ENCODE measurements at places on chromosomes 1 and 21.

GRCh38 chr1:229119876-229120275, 151.0 kb upstream of the RAB4A start:
- no peak for DNase-seq

- DNase-seq, result no peak
Measured at GRCh38 chr1:228233136-228233535, 25.3 kb downstream of the OBSCN start.

GRCh38 chr21:41651830-41652229, 115.0 kb downstream of the RIPK4 start:
- DNase-seq, result no peak

DNA sequence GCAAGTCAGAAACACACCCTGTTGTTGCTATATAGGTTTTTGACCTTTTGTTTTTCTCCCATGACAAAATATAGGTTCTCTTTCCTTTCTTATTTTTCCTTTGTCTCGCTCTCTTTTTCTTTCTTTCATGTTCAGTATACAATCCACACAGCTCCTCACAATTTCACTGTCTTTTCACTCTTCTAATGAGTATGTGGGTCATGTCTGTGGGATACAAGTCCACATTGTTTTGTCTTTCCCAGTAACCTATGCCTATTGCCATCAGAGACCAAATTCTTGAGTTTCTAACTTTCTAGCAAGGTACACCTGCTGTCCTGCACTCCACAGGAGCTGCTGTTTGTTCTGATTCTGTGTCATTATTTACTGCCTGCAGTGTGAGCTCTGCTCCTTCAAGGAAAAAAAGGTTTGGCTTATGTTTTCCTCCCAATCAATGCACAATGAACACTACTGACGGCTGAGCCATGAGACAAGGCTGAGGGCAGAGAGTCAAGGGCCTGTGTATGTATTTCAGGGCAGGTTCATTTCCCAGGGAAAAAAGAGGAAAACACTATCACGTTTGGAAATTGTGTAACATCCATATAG, 453.8 kb downstream of the NEGR1 start:
- peak; percentile 31 for DNase-seq

DNA sequence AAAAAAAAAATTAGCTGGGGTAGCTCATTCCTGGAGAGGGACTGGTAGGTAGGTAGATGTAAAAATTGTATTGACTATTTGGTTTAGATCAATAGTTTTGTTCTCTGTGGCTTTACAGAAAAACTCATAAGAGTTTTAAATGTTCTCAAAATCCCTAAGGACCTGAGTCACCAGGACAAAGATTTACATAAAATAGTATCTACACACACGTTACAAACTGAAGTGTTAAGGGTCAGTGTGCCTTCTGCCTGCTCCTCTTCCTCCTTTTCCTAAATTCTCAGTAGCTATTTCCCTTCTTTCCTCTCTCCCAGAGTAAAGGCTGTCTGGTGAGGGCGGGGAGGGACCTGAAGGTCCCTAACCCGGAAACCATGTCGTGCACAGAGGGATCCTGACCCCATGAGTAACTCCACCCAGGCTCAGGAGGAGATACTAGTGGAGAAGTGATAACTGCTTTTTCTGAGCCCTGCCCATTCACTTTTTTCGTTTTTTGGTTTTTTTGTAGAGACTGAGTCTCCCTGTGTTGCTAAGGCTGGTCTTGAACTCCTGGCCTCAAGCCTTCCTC, 8.1 kb downstream of the PLEKHM2 start:
- DNase-seq, result no peak

DNA sequence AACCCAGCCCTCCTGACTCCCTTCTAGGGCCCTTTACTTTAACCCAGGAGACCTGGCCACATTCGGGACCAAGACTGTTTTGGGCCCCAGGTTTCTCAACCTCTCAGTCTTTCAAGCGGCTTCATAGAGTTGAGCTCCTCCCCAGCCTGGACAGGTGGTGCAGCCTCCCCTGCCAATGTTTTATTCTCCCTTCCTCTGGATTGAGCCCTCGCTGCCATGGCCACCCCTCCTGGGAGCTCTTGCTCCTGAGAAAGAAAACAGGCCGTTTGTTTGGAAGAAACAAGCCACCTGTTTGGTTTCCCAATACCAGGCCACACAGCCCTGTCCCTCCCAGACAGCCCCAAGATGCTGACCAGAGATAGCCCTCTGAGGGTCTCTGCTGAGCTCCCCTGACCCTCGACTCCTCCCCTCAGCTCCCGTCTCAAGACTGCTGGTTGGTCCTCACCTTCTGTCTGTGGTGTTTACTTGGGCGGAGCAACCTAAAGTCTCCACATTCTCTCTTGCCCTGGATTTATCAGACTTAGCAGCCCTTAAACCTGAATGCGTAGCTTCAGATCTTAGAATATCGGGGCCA, 3.3 kb downstream of the TMEM51 start:
- DNase-seq, result no peak

DNA sequence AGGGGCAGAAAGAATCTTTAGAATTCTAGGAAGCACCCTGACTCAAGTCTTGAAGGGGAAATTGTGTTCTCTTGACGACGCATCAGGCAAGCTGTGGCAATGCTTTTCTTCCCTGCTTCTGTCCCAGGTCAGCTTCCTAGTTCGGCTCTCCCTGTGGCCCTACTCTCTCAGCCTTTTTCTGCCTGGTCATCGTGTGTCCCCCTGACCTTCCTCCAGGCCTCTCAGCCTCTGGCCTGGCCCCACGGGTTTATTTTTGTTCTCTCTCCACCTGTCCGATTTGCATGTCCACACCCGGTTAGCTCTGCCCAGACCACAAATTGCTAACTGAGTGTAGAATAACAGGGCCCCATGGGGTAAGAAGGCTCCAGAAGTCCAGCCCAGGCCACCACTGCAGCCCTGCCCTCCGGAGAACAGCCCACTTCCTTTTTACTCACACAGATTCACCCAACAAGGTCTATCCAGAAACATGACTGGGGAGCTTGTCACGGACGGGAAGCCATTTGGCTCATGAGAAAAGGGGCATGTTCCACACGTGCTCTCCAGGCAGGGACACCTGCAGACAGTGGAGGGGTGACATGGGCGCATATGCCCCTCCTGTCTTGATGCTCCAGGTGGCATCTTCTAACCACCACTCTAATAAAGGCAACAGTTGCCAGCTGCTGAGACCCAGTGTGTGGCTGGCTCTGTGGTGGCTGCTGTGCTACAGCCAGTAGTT, 9.8 kb downstream of the KCNN3 start:
- DNase-seq, result no peak

- no peak for DNase-seq
Measured at GRCh38 chr21:39073063-39073462, 110.2 kb downstream of the PSMG1 start.

- DNase-seq, result no peak
Measured at GRCh38 chr21:41873426-41873825, 5.7 kb downstream of the PRDM15 start.

DNA sequence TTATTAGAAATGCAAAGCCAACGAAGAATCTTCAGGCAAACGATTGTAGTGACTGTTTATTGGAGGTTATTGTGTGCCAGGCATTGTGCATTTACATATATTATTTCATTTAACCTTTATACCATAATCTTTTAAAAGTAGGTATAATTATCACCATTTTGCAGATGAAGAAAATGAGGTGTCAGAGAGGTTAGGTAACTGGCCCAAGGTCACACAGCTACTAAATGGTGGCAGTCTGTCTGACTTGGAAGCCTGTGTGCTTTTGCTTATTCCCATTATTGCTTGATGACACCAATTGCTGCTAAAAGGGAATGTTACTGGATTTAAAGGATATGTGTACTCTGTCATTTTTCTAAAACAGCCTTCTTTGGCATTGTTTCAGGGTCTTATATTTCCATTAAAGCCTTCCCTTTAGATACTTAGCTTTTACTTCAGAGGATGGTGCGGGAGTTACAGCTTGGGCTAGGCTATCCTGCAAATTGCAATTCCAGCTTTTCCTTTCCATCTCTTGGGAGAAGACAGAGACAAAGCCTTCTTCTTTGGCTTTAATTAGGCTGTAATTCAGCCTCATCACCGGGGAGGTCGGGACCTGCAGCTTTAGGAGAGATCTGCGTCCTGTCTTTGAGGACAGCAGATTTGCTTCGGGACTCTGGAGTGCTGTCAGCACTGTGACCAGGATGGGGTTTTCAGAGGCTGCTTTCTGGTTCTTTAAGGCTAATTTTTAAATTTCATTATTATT, 37.4 kb upstream of the ERRFI1 start:
- no peak for DNase-seq

GRCh38 chr1:244854166-244854565, 10.2 kb downstream of the HNRNPU start:
- DNase-seq, result no peak

- no peak for DNase-seq
Measured at GRCh38 chr1:179217943-179218507, 11.5 kb downstream of the ABL2 start.

DNA sequence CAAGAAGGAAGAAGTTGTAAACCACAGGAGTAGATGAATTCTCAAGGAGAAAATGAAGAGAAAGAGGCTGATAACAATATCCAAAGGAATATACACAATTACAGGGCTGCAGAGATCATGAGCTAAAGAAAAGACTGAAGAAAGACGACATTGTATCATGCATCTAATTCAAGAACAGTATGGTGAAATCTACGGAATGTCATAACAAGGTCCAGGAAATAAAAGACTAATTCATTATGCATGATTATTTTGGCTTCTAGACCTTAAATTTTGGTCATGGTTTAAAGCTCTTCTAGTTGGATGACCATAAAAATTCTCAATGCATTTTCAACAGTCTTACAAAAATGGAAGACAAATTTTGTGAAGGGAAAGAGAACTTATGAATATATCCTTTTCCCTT, 71.7 kb downstream of the SH3GLB1 start:
- no peak for DNase-seq

DNA sequence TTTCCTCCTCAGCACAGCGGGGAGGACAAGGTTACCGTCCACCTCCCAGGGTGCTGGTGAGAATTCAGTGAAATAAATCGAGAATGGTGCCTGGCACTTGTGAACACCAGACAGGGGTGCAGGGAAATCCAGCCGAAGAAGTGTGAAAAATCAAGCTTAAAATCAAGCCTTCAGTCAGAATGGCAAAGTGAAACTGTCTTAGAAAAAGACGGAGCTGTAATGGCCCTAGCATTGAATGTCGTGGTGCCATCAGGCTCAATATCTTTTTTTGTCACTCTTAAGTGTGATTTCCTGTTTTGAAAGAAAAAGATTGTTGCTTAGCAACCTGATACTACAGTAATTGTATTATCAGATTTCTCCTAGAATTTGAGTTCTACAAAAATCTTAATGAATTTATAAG, 22.1 kb downstream of the EDARADD start:
- DNase-seq, result no peak

DNA sequence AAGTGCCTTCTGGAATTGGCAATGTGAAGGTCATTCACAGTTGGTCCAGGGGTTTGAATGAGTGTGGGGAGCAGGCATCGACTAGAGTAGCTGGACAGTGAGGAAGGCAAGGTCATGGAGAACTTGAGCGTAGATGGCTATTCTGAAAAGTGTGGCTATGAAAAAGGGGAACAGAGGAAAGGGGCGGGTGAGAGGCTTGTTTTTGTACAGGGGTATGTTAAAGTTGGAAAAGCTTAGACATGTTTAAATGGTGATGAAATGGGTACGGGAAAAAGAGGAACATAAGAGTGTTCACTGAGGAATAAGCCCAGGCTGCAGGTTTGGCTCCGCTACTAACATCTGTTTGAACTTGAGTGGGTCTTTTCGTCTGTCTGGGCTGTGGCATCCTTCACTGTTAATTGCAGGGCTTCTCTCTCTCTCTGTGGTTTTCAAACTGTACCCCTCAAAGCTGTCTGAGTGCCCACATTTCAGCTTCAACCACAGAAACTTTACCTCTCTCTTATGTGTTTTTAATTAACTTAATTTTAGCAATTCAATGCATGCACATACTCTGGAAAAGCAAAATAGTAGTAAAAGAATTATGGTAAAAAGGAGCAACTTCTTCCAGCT, 70.8 kb upstream of the COA6 start:
- DNase-seq, result no peak

GRCh38 chr1:240784776-240785175, 172.8 kb upstream of the GREM2 start:
- no peak for DNase-seq

GRCh38 chr1:151898519-151898991, 10.8 kb downstream of the THEM4 start:
- DNase-seq, result no peak

- DNase-seq, result no peak
Measured at GRCh38 chr1:95039360-95040031, 33.3 kb downstream of the ALG14 start.

DNA sequence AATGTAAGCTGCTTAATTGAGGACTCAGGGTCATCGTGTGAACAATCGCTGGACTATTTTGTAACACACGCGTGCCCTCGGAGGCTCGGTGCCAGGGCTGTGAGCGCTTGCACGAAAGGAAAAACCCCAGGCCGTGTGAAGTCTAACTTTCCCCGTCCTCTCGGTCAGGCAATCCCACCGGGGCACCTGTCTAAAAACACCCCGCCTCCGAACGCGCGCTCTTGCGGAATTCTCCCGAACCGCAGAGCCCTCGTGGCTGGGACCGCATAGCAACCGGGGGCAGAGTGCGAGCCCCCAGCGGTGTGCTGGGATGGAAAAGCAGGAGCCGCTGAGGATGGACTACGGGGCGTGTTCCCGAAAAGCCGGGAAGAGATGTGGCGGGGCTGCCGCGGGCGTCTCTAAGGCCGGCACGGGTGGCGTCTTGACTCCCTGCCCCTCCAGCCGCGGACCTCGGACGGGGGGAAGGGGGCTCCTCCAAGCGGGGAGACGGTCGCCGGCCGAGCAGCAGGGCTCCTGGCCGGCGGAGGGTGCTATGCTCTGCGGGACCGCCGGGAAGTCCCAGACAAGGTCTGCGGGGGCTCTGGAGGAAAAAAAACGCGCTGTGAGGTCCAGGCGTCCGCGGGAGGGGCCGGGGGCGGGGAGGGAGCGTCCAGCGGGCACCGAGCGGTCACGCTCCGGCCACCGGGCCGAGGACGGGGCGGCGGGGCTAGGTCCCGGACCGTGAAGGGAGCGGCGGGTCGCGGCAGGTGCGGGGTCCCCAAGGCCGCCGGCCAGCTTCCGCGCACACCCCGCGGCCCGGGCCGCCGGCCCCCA, 936 bp downstream of the ZBTB21 start:
- peak; percentile 14 for DNase-seq

DNA sequence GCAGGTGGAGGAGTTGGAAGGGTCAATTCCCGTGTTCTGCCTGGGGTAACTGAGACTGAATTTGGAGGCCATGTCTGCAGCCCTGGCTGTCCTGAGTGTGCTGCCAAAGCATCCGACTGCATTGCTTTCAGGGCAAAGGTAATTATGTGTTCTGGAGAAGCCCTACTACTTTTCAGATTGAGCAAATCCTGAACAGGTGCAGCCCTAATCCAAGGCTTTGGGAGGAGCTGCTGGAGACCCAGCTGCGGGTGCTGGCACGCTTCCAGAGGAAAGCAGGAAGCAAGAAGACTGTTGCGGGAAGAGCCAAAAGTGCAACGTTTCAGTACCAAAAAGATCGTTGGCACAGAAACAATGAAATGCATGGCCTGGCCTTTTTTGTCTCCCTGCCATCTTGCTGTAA, 73.7 kb upstream of the NRIP1 start:
- DNase-seq, result peak; percentile 45
